Adrenal gland (tissue), 19 donors: ENCODE measurements at places on chromosomes 2 and 18. TPM values are rescaled to one million over a fixed set of nuclear protein-coding genes. Genes with fewer than 3 reads are reported as not detected.

The ERICH2 gene
- not detected for total RNA-seq

The FAM110C gene
- 6.8 TPM for total RNA-seq

The GDF7 gene
- 0.46 TPM for total RNA-seq

The OTOS gene
- total RNA-seq: not detected

DNA sequence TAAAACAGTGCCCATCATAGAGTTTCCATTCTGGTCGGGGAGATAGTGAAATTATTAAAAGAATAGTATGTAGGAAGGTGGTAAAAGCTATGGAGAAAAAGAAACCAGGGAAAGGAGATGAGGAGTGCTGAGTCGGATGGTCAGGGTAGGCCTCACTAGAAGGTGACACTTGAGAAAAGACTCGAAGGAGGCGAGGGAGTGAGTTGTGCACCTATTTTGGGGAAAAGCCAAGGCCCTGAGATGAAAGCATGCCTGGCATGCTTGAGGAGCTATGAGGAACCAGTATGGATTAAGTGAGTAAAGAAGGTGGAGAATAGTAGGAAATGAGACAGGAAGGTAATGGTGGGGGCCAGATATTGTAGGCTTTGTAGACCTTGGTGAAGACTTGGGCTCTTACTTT lies 7.3 kb upstream of the TTLL4 start:
- no peaks in the 10 kb centered on the region for H3K4me1 ChIP-seq
- H3K4me3 ChIP-seq: no peak overlapping the region
- H3K36me3 ChIP-seq: peaks cover 17% of the 10 kb centered on the region
- H3K27me3 ChIP-seq: no peaks in the 10 kb centered on the region
- no peak for DNase-seq

GRCh38 chr18:70289351-70290312 lies 787 bp downstream of the SOCS6 start:
- DNase-seq: peak; percentile 40
- H3K36me3 ChIP-seq: no peaks in the 10 kb centered on the region
- no peaks in the 10 kb centered on the region for H3K27me3 ChIP-seq

GRCh38 chr2:230685178-230685577 lies 27.5 kb upstream of the CAB39 start:
- no peak for DNase-seq
- no peaks in the 10 kb centered on the region for H3K4me1 ChIP-seq
- H3K27ac ChIP-seq: no peak overlapping the region
- H3K4me3 ChIP-seq: no peak overlapping the region

- H3K36me3 ChIP-seq: no peaks in the 10 kb centered on the region
- H3K27ac ChIP-seq: no peak overlapping the region
- no peak overlapping the region for H3K4me3 ChIP-seq
- DNase-seq: no peak
- H3K4me1 ChIP-seq: no peaks in the 10 kb centered on the region
These were observed 33.9 kb upstream of the IKZF2 start for GRCh38 chr2:213185147-213185822.

DNA sequence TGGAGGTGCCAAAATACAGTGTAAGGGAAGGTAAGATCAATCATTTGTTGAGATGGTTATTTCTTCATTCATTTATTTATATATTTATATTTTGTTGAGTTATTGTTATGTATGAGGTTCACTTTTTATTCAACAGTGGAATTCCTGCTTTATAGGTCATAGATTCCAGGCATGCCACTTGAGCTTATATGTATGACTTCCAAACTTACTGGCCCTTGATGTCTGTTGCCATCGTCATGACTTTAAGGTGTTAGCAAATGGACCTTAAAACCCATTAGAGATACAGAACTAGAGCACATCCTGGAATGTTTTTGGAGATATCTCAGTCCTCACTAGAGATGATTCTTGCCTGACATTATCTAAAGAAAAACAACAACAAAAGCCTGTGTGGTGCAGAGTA lies 25.9 kb downstream of the CCDC85A start:
- H3K27ac ChIP-seq: no peak overlapping the region
- no peaks in the 10 kb centered on the region for H3K27me3 ChIP-seq

GRCh38 chr2:75324141-75324540 lies 124.8 kb upstream of the TACR1 start:
- H3K4me1 ChIP-seq: no peaks in the 10 kb centered on the region
- H3K27me3 ChIP-seq: no peaks in the 10 kb centered on the region
- no peak for DNase-seq
- H3K36me3 ChIP-seq: no peaks in the 10 kb centered on the region

DNA sequence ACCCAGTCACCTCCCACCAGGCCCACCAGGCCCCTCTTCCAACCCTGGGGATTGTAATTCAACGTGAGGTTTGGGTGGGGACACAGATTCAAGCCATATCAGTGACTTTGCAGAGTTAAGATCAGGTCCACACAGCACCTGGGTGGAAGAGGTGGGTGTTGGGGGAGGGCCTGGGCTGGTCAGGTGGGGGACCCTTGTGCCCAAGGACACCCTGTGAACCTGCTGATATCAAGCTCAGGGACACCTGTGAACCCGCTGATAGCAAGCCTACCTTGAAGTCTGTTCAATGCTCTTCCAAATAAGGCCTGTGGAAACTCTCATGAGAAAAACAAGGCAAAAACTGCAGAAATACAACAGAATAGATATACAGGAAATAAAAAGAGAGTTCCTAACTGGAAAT lies 19.9 kb upstream of the TPO start:
- no peak overlapping the region for H3K27ac ChIP-seq
- no peaks in the 10 kb centered on the region for H3K36me3 ChIP-seq
- no peaks in the 10 kb centered on the region for H3K4me1 ChIP-seq

- H3K4me1 ChIP-seq: no peaks in the 10 kb centered on the region
- no peaks in the 10 kb centered on the region for H3K36me3 ChIP-seq
- H3K4me3 ChIP-seq: no peak overlapping the region
- DNase-seq: no peak
These were observed 56.3 kb downstream of the POMC start for GRCh38 chr2:25112113-25112512.

GRCh38 chr2:128284037-128284441 lies 34.6 kb downstream of the HS6ST1 start:
- peaks cover 62% of the 10 kb centered on the region for H3K4me1 ChIP-seq
- DNase-seq: no peak
- H3K27ac ChIP-seq: no peak overlapping the region
- H3K27me3 ChIP-seq: no peaks in the 10 kb centered on the region
- no peaks in the 10 kb centered on the region for H3K36me3 ChIP-seq

- no peaks in the 10 kb centered on the region for H3K27me3 ChIP-seq
- no peaks in the 10 kb centered on the region for H3K36me3 ChIP-seq
- no peak overlapping the region for H3K4me3 ChIP-seq
- no peak overlapping the region for H3K27ac ChIP-seq
- DNase-seq: no peak
- no peaks in the 10 kb centered on the region for H3K4me1 ChIP-seq
These were observed 86.3 kb downstream of the FSHR start for GRCh38 chr2:49067971-49068370.

GRCh38 chr2:120398996-120399888 lies 53.3 kb downstream of the INHBB start:
- no peak for DNase-seq
- no peaks in the 10 kb centered on the region for H3K36me3 ChIP-seq
- H3K27ac ChIP-seq: no peak overlapping the region
- H3K4me3 ChIP-seq: no peak overlapping the region

GRCh38 chr2:233129351-233129978 lies 69.3 kb downstream of the INPP5D start:
- DNase-seq: no peak
- H3K27me3 ChIP-seq: peaks cover 5% of the 10 kb centered on the region

- no peaks in the 10 kb centered on the region for H3K36me3 ChIP-seq
- H3K4me1 ChIP-seq: no peaks in the 10 kb centered on the region
- H3K4me3 ChIP-seq: no peak overlapping the region
- DNase-seq: no peak
These were observed 418.6 kb downstream of the CMPK2 start for GRCh38 chr2:6446938-6447608.

DNA sequence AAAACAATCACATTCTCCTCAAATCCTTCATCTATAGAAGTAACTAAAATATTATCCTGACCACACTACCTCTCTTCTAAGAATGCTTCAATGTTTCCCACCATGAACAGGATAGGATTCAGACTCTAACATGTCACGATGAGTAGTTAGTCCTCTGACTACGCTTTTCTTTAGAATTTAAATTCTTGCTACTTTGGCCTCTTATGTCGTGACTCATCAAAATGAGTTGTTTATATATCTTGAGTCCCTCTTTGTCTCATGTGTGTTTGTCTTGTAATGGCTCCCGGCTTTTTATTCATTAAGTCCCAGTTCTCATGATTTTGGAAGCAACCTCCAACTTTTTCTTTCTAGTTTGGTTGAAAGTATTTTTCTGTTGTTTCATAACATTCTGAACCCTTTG lies 1289.2 kb downstream of the DSC3 start:
- H3K27ac ChIP-seq: no peak overlapping the region
- no peaks in the 10 kb centered on the region for H3K36me3 ChIP-seq
- no peaks in the 10 kb centered on the region for H3K4me1 ChIP-seq

- peaks cover 25% of the 10 kb centered on the region for H3K4me1 ChIP-seq
- H3K27ac ChIP-seq: peak overlapping the region; percentile 86
- H3K27me3 ChIP-seq: no peaks in the 10 kb centered on the region
- no peaks in the 10 kb centered on the region for H3K36me3 ChIP-seq
These were observed 8.1 kb upstream of the TXNDC2 start for GRCh38 chr18:9877655-9878014.

DNA sequence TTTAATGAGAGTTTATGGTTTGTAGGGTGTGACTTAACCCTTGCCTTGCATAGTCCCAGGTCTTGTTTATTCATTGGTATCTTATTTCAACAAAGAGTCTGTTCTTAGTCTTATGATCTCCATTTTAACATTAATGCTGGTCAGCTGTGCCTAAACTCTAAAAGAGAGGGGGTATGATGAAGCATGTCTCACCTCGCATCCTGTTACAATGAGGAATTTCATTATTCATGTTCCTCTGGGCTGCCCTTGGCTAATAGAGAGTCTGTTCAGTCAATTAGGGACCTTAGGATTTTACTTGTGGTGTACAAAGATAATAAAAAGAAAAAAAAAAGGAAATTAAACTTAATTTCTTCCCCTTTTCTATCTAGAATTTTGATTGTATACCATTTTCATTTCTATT lies 831.9 kb upstream of the CDH2 start:
- no peak overlapping the region for H3K27ac ChIP-seq
- H3K4me1 ChIP-seq: no peaks in the 10 kb centered on the region
- DNase-seq: no peak
- H3K4me3 ChIP-seq: no peak overlapping the region
- no peaks in the 10 kb centered on the region for H3K36me3 ChIP-seq

DNA sequence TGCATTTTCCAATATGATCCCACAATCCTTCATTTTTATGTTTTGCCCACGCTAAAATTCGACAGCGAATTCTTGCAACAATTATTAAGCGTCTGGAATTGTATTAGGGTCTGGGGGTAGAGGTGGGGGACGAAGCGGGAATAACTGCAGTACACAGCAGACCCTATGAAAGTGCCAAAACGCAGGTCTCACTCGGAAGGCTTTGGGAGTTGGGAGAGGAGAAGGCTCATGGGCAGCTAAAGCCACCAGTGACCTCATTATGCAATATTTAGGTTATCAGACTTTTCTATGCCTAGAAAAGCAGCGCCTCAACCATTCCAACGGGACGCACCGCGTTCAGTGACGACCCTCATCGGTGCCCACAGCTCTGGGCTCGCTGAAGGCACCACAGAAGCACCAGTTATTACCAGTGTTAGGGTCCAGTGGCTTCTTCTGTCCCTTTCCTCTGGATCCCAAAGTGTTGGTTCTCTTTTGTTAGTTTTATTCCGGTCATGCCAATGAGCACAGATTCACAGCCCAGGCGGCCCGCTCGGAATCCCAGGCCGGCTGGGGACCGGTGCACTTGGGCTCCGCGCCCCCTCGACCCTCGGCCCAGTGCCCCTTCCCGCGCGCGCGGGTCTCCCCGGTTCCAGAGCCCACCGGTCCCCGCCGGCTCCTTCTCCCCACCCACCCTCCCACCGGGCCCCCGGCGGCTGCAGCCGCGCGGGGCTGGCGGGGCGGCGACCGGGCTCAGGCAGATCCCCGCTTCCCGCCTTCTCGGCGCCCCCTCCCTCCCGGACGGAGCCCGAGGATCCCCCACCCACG lies 737 bp upstream of the MAPK4 start:
- no peaks in the 10 kb centered on the region for H3K27me3 ChIP-seq
- peaks cover 8% of the 10 kb centered on the region for H3K4me1 ChIP-seq
- H3K4me3 ChIP-seq: no peak overlapping the region
- DNase-seq: no peak

- no peaks in the 10 kb centered on the region for H3K36me3 ChIP-seq
- DNase-seq: peak; percentile 83
- H3K27me3 ChIP-seq: no peaks in the 10 kb centered on the region
- H3K4me3 ChIP-seq: peak overlapping the region; percentile 90
These were observed 710 bp upstream of the TMSB10 start for GRCh38 chr2:84904717-84905174.

DNA sequence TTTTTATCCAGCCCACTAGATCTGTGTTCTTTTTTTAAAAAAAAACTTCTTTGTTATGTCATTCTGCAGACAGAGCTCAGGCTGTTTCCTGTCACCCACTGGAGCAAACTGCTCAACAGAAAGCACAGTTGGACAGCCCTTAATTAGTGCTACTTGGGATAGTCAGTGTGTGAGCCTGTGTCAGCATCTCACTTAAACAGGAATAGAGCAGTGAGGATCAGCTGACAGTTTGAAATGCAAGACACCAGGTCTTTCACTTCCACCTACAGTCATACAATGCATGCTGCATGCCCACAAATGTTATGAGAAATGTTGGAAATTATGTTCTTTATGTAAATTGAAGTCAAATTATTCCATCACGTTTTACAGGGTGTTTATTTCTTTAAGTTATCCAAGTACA lies 174.9 kb downstream of the NR4A2 start:
- no peak overlapping the region for H3K4me3 ChIP-seq
- H3K4me1 ChIP-seq: no peaks in the 10 kb centered on the region
- no peaks in the 10 kb centered on the region for H3K36me3 ChIP-seq
- DNase-seq: no peak
- no peak overlapping the region for H3K27ac ChIP-seq
